ENCODE measurements at places on chromosomes 12 and 14.

DNA sequence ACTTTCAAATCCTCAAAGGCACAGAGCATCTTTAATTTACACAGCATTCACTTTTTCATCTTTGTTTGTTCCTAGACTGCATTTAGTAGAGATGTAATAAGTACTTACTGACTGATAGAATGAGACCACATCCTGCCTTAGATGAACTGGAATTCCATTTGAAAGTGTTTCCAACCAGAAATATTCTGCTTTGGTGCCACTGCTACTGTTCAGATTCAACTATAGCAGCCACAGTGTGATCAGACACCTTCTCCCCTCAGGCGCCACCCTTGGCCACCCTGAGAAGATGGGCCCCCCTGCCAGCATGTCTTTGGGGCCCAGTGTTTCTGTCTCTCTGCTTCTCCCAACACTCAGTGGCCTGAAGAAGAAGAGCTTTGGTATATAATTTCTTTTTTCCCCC, 449.1 kb downstream of the RAD51B start:
- no peak for DNase-seq

- no peak for DNase-seq
Measured at GRCh38 chr12:63351370-63351769, 200.4 kb upstream of the AVPR1A start.

GRCh38 chr14:60963761-60964160, 17.1 kb downstream of the TRMT5 start:
- no peak for DNase-seq

GRCh38 chr12:104282109-104282508, 21.4 kb upstream of the EID3 start:
- DNase-seq = no peak

GRCh38 chr14:99633918-99634317, 11.0 kb upstream of the HHIPL1 start:
- DNase-seq = no peak

DNA sequence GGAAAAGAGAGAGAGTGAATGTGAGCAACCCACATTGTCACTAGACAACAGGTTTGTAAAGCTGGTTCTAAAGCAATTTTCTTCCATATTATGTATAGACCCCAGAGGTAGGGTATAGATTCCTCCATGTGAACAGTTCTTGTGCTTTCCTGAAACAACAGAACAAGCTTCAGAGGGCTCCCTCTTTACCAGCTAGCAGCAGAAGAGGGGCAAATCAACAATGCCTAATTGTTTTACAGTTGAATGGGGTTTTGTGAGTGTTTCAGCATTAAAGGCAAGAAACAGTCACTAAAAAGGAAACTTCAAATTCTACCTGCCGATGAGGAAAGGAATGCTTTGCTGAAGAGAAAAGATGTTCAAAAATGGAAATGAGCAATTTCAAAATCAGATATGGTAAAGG, 341.2 kb upstream of the KITLG start:
- DNase-seq = no peak

DNA sequence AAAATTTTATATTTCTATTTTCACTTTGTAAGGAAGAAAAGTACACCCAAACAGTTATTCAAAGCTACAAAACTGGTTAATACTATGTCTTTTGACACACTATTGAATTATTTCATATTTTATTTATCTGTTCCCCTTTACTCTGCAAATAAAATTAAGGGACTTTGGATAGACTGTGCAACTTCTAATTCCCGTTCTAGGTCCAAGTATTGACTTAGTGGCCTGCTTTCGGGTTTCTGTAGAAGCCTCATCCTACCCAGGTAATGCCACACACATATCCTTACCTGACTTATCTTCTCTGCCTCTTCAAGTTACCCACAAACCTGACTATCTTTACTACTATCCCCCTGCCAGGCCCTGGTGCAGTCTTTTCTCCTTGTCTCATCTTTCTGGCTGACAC, 156.3 kb upstream of the TMTC2 start:
- DNase-seq = no peak

GRCh38 chr12:1217191-1217949, 226.3 kb downstream of the ERC1 start:
- DNase-seq = no peak

DNA sequence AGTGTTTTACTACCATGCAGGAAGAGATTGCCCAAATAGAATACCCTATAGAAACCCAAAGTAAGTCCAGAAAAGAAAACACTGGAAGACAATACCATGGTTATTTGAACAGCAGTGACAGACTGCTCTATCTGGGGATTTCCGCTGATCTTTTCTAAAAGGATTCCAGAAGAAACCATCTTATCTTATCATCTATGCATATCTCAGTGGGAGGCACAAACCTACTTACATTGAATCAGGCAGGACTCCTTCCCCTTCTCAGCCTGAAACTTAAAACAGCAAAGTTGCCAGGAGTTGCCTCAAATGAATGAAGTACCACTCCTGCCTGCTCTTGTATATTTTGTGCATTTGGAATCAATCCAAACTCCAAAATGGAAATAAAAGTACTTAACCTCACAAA, 56.7 kb upstream of the NR2C1 start:
- no peak for DNase-seq

GRCh38 chr12:124224535-124225110, 70.3 kb upstream of the RFLNA start:
- DNase-seq = no peak

GRCh38 chr12:28367326-28367725, 177.1 kb downstream of the CCDC91 start:
- no peak for DNase-seq

DNA sequence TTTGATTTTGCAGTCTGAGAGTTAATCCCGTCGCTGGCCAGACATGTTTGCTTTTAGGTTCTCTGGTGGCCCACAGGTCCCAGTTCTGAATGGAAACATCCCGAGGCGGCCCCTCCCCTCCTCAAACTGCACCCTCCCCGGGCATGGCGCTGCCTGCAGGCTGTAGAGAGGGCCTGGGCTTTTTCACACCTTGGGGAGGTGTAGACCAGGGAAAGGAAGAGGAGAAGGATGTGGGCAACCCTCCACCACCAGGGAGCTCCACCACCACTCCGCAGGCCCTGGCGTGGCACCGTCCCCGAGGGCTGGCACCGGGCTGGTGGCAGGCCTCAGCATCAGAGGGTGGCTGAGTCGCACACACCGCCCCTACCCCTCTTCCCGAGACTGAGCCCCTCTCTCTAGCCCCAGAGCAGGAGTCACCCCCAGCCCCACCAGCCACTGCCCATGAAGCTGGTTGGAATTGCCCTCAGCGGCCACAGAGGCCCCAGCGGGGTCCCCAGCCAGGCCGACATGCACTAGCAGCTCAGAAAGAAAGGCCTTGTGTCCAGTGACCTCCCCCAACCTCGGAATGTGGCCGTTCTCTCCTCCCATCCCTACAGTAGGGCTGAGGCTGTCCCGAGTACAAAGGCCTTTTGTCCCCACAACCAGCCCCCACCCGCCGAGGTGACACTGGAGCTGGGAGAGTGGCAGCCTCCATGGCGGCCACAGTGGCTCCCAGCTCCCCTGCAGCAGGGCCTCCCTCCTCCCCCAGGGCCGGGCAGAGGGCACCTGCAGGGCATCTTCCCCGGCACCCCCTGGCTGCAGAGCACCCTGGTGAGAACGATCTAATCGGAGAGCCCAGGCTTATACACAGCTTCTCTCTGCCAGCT, 23.5 kb upstream of the INF2 start:
- DNase-seq = peak; percentile 16

DNA sequence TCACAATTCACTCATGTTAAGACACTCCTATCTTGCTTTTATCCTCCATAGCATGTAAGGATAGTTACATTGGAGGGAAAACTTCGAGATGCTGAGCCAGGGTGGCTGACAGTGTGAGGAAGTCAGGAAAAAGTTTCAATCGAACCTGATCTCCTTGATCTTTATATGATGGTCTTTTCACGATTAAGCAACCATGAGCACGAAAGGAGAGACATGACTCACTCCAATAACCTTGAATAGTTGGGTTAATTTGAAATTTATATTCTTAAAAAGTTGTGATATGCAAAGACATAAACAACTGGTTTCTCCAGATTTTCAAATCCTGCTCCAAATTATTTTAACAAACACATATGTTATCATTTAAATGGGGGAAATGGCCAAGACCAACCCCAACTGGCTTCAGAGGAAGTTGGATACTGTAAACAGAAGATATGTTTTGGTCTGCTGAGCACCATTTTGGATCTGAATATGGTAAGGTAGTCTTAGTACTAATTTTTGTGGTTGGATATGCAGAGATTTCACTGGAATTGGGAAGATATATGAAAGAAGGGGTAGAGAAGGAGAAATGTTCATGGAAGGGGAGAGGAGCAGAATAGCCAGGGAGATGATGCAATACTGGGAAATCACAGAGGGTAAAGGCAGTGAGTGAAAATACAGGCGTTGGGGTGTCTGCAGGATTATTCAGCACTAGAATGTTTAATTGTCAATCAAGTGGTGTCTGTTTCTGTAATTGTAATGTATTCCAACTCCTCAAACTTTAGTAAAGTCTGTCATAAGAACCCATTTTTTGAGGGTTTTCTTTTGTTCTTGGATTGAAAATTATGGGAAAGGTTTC, 185.2 kb upstream of the SLC38A2 start:
- DNase-seq = no peak

GRCh38 chr14:51093371-51094281, 1.3 kb downstream of the TRIM9 start:
- peak; percentile 39 for DNase-seq

DNA sequence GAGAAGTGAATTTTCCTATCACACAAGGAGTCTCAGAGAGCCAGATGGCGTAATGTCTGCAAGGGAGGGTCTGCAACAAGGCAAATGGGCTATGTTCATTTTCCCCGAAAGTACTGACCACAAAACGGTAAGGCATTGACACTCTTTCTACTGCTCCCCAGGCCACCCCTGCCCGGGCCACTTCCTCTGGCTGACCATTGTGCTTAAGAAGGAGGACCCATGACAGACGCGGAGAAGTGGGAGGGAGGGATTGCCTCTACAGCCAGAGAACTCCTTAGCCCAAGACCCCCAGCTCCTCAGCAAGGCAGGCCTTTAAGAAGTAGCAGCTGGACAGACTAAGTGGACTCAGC, 1.2 kb downstream of the NCKAP5L start:
- DNase-seq = no peak

DNA sequence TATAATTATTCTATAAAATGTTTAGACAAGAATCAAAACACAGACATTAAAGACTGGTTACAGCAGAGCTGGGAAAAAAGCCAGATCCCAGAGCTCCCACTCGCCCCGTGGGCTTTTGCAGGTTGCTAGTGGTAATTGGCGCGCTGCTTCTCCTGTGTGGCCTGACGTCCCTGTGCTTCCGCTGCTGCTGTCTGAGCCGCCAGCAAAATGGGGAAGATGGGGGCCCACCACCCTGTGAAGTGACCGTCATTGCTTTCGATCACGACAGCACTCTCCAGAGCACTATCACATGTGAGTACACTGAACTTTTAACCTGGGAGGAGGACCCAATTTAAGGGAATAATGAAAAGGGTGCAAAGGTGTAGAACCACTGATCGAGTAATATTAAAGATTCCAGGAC, 7.5 kb downstream of the TMEM52B start:
- DNase-seq = no peak

DNA sequence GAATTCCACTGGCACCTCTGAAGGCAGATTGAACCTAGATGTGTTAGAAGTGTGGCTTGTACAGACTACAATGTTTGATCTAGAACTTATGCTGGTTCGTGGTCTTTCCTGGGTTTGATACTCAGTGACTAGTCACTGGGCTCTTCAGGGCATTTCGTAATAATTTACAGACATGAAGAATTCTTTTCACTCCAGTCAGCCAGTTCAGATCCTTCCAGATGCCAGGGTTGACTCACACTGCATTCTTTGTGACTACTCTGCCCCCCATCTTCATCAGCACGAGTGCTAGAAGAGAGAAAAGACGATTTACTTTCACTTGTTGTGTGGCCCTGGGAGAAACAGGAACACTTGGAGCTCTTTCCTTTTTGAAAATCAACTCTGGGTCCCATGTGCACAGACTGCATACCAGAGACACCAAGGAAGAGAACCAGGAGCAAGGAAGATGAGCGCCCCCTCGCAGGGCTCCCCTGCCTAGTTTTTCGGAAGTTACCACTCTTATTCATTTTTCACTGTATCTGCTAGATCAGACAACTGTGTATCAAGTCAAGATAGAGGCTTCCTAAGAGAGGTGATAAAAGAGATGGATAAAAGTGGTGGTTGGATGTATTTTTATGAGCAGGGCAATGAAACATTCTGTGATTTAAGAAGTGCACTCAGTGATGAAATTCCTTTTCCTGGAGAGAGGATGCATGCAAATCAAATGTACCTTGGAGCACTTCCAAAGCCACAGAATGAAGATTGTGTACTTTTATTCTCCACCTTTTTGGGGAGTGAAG, 33.5 kb upstream of the EVL start:
- DNase-seq = no peak

DNA sequence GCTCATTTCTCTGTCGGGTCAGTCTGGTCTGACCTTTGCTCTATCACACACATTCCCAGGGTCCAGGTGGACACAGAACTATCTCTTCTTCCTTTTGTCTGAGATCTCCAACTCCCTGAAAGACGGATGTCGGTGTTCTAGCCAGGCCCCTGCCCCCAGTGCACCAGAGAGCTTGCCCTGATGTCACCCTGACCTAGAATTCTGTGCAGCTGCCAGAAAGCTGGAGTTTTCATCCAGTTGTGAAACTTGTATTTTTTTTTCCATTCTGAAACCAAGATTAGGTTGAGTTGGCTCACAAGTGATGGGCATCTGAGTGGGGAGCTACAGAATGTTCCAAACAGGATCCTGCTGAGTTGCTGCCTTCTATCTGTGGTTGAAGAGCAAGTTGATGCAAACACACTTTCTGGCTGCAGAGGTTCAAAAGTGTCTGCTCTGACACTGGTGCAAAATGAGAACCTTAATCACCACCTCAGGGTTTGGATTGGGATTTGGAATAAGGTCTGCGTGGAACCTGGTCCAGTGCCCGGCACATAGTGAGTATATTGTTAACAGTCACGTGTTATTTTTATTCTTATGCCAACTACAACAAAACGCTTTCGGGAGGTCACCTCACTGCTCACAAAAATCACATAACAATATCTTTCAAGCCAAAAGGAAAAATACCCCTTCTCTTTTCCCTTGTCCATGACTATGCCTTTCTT, 211.5 kb downstream of the SLC15A4 start:
- DNase-seq = no peak

DNA sequence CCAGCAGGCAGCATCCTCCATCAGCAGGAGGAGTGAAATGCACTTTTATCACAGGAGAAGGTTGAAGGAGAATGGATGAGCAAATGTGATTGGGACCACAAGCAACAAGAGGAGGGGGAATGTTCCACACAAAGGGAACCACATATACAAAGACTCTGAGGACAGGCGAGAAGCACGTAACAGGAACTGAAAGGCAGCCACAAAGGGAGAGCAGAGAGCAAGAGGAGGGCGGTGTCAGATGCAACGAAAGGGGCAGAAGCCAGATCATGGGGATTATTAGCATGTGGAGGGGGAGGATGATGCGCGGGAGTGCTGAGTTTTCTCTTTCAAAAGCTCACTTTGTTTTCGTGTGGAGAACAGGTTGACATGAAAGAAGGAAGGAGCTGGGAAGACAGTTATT, 241.1 kb downstream of the SPTSSA start:
- DNase-seq = no peak

Data from T follicular helper cell (primary cell).